ENCODE measurements at places on chromosomes 3 and 15.

DNA sequence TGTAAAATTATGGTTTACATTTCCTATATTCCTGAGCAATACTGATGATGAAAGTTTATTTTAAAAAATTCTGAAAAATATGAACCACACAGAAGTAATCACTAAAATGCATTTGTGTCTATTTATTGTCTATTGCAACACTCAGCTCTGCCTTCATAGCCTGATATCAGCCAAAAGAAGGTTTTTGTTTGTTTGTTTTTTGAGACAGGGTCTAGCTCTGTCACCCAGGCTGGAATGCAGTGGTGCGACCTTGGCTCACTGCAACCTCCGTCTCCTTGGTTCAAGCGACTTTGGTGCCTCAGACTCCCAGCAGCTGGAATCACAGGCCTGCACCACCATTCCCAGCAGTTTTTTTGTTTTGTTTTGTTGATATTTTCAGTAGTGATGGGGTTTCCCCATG is 1560.2 kb downstream of the SI start:
- no peak for DNase-seq

DNA sequence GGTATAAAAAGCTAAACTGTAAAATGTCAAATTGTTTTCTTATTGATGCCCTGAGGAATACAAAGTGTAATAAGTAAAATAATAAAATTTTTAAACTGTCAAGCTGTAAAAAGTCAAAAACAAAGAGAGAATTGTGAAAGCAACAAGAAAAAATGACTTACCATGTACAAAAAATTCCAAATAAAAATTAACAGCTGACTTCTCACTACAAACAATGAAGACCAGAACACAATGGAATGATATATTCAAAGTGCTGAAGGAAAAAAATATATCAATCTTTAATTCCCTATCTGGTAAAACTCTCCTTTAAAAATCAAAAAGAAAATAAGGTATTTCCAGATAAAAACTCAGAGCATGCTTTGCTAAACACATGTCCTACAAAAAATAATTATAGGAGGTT is 883.5 kb downstream of the IGSF11 start:
- DNase-seq = no peak

- DNase-seq = no peak
These were observed 600.2 kb upstream of the GRM7 start for GRCh38 chr3:6260551-6261191.

- no peak for DNase-seq
These were observed 356.6 kb upstream of the UBE2E2 start for GRCh38 chr3:22846566-22846965.

GRCh38 chr3:119555309-119555735 is 4.1 kb downstream of the CD80 start:
- no peak for DNase-seq

Data from CMK (cell line).